ENCODE measurements at places on chromosomes 16 and 17.
A peak's percentile ranks its signal among the peaks of the same experiment; 100 is the strongest.

DNA sequence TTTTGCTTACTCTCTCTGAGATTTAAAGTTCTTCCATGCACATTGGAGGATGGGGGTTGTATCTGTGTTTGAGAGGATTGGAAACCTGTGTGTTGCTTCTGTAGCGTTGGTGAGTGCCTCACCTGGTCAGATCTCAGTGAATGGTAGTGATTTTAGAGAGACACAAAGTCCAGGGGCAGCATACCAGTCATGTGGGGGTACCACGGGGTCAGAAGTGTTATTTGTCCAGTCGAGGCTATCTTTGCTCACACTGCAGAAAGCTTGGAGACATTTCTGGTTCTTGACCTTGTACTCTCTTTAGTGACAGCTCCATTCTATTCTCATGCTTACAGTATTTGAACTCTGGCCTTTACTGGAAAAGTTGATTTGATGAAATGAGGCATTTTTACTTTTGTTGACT, 23.7 kb downstream of the PRKAR1A start:
- no peak for DNase-seq

DNA sequence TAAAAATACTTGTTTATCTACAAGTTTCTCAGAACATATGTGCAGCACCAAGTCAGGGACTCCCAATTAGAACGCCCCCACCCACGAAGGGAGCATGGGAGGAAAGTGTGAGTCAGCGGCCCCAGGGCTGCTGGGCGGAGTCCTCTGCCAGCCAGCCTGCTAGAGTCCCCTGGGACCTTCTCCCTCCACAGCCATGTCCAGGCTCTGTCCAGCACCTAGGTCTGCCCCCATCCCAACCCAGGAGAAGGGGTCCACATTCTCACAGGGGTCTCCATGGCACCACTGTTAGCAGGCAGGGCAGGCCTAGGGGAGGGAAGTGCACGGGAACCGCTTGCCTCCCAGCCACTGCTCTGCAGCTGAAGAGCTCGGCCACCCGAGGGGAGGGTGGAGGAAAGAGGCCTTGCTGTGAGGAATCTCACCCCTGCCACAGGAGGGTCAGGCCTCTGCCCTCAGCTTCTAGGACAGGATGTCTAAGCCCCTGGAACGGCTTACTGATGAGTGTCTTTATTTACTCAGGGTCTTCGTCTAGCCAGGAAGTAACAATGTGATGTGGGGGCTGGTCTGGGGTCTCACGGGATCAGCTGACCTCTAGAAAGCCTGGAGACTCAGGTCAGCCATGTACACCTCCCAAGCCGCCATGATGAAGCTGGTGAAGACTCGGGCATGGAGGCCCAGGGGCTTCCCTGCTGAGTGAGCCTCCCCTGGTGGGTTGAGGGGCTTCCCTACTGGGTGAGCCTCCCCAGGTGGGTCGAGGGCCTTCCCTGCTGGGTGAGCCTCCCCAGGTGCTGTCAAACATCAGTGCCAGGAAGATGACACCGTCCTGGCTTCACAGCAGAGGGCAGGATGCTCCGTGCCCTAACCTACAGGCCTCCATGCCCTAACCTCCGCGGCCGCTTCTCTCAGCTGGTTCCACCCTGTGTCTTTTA, 190.3 kb downstream of the RBFOX3 start:
- peak; percentile 18 for DNase-seq

GRCh38 chr16:27198451-27199234, 4.7 kb upstream of the KDM8 start:
- no peak for DNase-seq

DNA sequence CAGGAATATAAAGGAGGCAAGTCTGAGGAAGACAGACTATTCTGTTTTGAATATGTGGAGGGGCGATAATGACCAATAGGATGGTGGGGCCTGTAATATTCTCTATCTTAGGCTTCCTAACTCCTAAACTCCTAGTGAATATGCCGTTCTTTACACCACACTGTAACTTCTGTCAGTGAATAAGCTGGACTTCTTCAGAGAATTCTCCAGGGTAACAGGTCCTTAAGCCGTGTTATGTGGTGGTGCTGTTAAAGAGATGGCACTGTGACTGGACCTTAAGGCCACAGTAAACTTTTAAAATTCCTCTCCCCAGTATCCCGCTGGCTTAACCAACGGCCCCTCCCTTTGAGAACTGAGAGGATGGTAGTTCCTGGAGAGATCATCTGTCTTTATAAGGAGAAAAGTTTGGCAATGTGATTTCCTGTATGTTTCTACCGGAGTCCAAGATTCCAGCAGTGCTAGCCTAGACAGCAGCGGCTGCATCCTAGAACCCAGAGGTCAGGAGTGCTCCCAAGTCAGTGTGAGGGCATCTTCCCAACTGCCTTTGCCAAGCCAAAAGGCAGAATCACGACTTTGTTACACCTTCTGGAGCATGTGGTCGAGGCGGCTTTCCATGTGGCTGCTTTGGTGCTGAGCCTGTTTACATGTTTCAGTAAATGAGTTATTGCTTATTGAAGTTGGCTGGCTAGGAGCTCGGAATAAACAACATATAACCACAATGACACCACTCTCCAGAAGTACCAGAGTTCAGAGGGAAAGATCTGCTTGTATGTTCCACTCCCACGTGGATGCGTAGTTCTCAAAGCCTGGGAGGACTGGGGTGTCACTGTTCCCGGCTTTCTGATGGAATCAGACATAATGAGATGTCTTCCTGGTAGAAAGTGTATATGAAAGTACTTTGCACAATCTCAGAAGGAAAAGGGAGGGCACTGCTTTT, 41.0 kb downstream of the TUBD1 start:
- peak; percentile 100 for DNase-seq

DNA sequence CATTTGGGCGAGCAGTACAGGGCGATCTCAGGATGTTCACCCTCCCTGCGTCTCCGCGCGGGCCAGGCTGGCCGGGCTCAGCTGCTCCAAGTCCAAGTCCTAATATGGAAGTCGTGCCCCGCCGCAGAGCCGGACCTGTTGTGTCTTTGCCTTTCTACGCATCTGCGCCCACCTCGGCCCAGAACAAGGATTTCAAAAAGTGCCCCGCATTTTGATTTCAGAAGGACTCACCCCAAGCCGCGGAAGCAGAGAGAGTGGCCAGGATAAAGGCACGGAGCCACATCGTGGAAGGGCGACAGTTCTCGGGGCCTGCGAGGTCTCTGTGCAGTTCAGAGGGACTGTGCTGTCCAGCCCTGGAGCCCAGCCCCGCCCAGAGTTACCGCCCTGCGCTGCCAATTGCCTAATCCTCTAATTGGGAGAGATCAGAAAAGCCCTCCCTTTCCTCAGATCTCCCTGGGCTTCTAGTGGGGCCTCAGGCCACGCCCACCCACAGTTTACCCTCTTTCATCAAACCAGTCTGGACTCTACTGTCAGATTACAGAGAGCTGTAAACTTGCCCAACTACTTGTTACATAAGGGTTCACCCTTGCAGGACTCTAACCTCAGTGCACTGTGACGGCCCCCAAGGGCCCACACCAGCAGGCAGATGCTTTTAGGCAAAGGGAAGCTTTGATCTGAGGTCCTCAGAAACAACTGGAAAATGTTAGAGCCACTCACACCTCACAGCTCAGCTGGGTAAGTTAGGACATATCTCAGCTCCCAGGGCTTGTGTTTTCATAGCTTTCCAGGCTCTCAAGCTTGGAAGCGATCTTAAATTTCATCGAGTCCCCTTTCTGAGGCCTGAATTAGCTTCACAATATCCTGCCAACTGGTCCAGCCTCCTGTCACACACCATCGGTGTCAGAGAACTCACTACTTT, at the start of gene CES1:
Gene CES1, minus strand, starts transcription at position 324 of the 919 bp plus-strand sequence. Its CDS starts 41 bp downstream, at position 283.
- no peak for DNase-seq

GRCh38 chr17:2058586-2059546, 4.0 kb downstream of the HIC1 start:
- DNase-seq: no peak

DNA sequence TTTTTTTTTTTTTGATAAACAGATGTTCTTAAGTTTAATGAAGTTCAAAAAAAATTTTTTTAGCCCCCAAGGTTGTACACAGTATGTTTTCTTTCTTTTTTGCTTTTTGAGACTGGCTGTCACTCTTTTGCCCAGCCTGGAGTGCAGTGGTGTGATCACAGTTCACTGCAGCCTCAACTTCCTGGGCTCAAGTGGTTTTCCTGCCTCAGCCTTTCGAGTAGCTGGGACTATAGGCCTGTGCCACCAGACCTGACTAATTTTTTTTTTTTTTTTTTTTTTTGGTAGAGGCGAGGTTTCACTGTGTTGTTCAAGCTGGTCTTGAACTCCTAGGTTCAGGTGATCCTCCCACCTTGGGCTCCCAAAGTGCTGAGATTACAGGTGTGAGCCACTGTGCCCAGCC, 12.8 kb downstream of the ITGAE start:
- DNase-seq: no peak

DNA sequence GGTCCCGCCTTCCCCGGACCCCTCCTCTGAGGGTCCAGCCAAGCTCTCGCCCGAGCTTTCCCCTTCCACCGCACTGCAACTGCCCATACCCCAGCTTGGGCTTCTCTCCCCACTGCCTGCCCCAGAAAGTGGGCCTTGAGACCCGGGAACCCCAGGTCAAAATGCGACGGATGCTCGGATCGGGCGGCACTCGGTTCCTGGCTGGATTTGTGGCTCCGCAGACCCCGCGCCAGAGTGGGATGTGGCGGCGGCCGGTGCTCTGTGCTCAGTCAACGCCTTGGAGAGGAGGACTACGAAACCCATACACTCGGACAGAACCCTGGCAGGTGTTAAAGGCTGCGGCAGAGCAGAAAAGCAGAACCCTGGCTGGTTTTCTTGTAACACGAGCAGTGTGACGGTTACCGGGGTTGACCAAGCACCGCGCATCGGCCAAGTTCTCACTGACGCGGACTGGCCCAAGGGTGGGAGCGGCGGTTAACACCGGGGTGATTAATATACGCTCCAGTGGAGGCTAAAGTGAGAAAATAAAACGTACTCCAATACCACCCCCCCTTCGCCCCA, 885 bp upstream of the SLFN13 start:
- DNase-seq: no peak

- no peak for DNase-seq
Measured at GRCh38 chr17:56913353-56913866, 439 bp downstream of the TRIM25 start.

DNA sequence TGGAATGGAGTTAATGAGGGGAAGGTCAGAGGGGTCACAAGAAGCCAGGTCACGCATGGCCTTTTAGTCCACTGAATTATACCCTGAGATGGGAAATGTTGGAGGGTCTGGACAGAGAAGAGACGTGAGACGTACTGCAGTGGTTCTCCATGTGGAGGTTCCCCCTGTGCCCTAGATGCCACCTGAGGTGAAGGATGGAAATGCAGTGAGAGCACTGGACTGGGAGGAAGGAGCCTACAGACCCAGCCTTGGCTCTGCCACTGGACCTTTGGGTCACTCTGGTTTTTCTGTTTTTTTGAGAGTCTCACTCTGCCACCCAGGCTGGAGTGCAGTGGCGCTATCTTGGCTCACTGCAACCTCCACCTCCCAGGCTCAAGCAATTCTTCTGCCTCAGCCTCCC, 1.8 kb upstream of the PLSCR3 start:
- no peak for DNase-seq

- no peak for DNase-seq
Measured at GRCh38 chr17:80119271-80119791, 17.9 kb downstream of the GAA start.

- DNase-seq: peak; percentile 29
Measured at GRCh38 chr17:79020631-79021301, 3.2 kb upstream of the C1QTNF1 start.

DNA sequence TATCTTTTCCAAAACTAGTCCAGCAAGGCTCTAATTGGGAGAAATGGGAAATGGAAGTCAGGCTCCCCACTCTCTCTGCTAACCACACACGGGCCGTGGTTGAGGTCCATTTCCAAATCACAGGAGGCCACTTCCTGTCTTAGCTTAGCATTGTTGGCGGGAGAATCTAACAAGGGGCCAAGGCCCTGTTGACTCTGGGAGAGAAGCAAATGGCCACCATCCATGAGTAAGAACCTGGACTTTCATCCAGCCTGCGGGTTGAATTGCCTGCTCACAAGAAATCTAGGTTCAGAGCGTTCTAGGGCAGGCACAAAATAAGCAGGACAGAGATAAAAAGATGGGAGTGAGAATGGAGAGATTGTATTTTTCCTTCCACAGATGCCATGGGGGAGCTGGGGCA, 5.7 kb downstream of the FAM20A start:
- DNase-seq: peak; percentile 67

DNA sequence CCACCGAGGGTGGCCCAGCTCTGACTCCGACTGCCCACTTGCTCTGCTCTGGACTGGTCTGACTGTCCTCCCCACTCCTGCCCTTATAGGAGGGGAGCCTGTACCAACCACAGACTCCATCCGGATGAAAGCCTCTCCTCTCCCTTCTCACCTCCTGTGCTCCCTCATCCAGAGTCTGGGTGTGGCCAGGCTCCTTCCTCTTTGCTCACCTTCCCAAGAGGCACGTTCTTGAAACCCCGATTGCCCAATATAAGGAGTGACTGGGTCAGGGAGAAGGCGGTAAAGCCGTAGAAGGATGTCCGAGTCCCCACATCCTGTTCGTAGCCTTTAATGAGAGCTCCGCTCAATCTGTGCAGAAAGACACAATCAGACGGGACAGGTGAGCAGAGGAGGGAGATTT, 17.1 kb downstream of the ST6GALNAC1 start:
- DNase-seq: no peak

DNA sequence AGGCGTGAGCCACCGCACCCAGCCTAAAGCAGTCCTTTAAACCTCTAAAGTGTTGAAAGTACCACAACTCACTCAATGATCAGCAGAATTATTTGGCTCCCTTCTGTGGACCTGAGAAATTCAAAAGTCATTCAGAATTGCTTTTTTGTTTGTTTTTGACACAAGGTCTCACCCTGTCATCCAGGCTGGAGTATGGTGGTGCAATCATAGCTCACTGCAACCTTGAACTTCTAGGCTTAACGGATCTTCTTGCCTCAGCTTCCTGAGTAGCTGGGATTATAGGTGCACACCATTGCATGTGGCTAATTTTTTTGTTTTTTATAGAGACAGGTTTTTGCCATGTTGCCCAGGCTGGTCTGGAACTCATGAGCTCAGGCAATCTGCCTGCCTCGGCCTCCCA, 44.3 kb downstream of the TRAF4 start:
- DNase-seq: no peak

- DNase-seq: peak; percentile 54
Measured at GRCh38 chr17:14302091-14302430, 1.2 kb downstream of the HS3ST3B1 start.

DNA sequence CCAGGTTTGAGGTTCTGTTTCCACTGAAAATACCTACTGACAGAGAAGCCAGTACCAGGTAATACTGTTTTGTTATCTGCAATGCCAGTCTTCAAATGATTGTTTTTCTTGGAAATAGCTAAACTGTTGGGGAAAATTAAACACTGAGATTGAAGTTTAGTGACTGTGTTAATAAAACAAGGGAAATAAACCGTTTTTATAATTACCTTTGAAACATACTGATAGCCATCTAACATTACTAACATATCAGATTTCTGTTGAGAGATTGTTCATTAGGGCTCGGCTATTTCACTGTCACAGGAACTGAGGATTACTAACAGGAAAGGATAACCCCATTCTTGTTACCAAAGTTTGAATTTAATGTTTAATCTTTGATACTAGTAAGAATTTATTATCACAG, 42.1 kb downstream of the CYB5B start:
- no peak for DNase-seq

GRCh38 chr17:15346066-15346595, 4.7 kb upstream of the TEKT3 start:
- DNase-seq: no peak
